Fibroblast of the aortic adventitia (primary cell): ENCODE measurements at places on chromosomes 11 and 22. TPM values are rescaled to one million over a fixed set of nuclear protein-coding genes. Genes with fewer than 3 reads are reported as not detected.

DNA sequence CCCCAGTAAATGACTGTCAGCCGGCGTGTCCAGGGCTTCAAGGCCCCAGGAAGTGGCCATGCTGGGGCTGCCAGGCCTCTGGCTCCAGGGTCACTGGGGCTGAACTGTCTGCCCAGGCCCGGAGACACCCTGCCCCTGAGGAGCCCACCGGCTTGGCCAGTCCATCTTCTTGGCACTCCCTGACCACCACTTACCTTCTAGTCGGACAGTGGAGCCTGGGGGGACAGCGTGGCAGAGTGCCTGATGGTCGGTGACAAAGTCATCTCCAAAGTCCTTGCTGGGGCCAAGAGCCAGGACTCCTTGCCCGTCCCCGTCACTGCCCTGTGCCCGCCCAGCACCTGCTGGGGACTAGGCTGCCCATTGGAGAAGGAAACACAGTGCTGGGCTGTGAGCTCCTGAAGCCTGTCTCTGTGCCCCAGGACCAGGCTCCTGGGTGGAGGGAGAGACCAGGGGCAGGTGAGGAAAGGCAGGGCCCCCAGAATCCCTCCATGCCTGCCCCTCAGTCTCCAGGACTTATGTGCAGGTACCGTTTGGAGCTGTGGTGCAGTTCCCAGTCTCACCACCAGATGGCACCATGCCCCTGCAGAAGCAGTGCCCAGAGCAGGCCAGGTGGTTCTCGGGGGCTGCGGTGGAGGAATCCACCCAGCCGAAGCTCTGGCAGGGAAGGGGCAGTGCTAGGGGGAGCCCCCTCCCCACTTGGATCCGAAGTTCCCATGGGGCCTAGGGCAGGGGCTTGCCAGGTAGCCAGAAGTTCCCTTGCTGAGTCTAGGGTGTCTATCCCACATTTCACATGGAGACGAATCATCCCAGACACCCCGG, 6.0 kb upstream of the CCDC188 start:
- peak; percentile 73 for DNase-seq

GRCh38 chr11:128714881-128715280, 21.0 kb downstream of the FLI1 start:
- peak; percentile 96 for DNase-seq

DNA sequence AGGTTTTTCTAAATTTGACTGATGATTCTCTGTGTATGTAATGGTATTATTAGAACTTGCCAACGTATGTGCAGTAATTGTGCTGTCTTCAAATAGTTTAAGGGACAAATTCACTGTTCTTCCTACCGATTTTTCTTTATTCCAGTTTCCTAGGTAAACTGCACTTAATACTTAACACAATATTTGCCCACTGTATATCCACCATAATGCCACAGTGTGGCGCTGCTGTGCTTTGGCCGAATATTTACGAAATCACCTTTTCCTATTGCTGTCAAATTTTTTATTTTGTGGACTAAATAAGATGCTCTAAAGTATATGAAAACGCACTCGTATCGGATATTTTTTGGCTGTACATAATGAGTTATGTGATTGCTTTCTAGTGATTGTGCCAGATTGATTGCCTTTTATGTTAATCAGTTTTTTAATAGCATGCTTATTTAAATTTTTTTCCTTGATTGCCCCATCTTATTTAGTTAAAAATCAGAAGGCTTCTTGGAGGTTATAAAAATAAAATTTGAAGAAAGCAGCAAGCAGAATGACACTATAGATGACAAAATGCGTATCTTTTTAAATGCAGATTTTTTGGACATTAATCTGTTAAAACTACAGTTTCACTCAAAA, 10.5 kb downstream of the AASDHPPT start:
- DNase-seq, result peak; percentile 78

DNA sequence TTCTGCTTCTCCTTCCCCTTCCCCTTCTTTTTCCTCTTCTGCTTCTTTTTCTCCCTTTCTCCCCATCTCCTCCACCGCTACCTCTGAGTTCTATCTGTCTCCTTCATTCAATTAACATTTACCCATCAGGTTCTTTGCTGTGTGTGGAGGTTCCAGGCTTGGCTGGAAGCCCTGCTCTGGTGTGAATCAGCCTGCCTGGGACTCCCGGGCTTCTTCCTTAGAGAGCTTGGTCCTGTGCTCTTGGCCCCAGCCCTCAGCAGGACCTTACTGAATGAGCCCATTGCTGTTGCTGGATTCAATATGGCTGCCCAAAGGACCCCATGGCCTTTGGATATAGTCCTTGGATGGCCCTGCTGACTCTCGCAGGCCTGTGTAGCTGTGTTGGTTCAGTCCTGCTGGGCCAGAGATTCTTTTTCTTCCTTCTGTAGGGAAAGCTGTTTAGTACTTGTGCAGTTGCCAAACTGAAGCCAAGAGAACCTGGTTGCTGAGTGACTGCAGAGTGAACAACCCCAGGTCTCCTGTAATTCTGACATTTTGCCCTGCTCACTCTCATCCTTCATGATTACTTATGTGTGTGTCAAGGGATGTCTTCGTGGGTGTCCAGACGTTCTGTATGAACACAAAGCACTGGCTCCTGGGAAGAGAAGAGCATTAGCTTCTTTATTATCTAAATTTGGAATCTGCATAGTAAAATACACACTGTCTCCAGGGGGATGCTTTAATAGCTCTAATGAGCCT, 81.0 kb upstream of the ZBED5 start:
- DNase-seq, result no peak

DNA sequence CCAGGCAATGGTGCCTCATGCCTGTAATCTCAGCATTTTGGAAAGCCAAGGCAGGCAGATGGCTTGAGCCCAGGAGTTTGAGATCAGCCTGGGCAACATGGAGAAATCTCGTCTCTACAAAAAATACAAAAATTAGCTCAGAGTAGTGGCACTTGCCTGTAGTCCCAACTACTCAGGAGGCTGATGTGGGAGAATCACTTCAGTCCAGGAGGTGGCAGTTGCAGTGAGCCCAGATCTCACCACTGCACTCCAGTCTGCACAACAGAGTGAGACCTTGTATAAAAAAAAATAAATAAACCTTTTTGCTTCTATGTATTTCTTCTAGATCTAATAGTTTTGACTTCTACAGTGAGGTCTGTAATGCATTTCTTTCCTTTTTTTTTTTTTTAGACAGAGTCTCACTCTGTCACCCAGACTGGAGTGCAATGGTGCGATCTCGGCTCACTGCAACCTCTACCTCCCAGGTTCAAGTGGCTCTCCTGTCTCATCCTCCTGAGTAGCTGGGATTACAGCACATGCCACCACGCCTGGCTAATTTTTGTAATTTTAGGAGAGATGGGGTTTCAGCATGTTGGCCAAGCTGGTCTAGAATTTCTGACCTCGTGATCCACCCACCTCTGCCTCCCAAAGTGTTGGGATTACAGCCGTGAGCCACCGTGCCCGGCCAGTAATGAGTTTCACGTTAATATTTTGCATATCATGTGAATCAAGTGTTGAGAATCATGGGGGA, 18.1 kb upstream of the RDX start:
- DNase-seq, result no peak

DNA sequence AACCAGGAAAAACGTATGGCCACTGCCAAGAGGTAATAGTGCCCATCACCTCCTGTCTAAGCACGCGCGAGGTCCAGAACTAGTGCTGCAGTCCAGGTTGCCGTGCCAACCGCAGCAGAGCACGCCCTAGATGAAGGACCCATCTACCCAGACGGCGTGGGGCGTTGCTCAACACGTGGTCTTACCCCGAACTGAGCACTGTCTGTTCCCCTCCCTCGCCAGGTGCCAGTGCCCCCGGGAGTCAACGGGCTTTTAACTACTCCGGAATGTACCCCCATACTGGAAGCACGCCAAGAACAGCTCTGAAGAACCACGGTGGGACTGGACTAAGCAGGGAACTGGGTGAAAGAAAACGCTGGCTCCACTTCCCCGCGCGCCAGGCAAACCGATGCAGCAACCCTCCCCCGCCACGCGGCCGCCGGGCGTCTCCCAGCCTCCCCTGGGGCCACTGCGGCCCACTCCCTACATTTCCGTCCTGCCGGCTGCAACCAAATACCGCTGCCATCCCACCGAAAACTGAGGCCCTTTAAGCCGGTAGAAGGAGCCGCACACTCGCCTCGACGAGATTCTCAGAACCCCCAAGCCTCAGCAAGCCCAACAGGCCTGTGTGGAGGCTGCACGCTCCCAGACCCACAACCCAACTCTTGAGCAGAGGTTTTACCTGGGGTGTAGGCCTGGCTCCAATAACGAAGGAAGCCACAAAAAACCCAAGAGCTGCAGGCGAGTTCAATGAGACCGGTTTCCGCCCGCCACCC, at the start of gene HSPA8:
TSS of gene HSPA8 (minus strand) at position 734 of the 755 bp plus-strand sequence. CDS start 812 bp downstream, outside the sequence.
- peak; percentile 67 for DNase-seq

DNA sequence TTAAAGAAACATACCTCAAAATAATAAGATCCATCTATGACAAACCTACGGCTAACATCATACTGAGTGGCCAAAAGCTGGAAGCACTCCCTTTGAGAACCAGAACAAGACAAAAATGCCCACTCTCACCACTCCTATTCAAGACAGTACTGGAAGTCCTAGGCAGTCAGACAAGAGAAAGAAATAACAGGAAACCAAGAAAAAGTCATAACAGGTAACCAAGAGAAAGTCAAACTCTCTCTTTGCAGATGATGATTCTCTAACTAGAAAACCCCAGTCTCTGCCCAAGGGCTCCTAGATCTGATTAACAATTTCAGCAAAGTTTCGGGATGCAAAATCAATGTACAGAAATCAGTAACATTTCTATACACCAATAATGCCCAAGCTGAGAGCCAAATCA, 35.6 kb downstream of the TMEM123 start:
- DNase-seq, result no peak

DNA sequence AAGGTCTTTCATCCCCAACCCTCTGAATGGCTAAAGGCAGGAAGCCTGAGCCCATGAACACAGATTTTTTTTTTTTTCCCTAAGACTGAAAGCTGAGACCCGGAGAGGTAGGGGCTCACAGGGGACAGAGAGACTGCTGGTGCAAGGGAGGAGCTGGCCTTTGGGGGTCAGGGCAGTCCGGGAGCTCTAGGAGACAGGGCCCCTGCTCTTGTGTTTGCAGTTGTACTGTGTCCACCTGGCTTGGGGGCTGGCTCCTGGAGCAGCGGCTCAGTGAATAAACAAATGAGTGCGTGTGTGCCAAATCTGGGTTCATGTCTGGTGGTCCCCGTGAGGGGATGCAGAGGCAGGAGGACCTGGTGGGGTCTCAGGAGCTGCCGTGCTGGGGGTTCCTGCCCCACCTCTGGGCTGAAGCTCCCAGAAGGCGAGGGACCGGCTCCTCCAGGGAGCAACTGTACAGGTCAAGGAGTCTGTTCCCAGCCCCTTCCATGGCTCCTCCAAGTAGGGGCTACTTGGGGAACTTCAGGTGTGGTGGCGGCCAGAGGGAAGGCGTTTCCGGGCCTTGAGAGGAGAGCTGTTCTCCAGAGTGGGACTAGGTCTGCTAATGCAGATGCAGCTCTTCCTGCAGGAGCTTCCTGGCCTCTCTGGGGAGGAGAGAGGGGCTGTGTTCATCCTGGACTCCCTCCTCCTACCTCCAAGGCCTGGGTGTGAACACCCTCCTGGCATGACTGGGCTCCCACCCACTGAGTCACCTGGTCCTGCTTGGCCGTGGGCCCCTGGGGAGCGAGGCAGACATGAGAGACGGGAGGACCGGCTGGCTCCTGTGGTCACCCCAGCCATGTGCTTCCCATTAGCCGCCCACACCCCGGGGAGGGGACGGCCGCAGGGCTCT, 57.6 kb downstream of the FBXO7 start:
- peak; percentile 87 for DNase-seq

GRCh38 chr11:2130881-2131352, 8.3 kb downstream of the IGF2 start:
- DNase-seq, result no peak

GRCh38 chr11:119205080-119205479, 1.1 kb upstream of the CBL start:
- DNase-seq, result no peak

DNA sequence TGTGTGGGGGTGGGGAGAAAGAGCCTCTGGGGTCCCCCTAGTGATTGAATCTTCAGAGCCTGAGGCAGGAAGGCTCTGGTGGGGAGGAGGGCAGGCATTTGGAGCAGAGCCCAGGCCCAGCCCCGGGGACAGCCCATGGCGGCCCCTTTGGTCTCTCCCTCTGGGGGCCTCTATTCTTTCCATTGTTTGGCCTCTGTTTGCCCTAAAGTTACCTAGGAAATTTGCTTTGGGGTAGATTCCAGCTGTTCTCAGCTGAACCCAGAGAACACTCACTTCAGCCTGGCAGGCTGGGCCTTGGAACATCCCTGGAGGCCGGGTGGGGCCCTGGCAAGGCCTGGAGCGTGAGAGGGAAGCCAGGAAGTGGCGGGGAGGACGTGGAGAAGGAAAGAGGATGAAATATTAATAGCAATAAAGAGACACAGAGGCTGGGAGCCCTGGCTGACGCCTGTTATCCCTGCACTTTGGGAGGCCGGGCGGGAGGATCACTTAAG, 22.9 kb upstream of the A4GALT start:
- DNase-seq, result peak; percentile 99

DNA sequence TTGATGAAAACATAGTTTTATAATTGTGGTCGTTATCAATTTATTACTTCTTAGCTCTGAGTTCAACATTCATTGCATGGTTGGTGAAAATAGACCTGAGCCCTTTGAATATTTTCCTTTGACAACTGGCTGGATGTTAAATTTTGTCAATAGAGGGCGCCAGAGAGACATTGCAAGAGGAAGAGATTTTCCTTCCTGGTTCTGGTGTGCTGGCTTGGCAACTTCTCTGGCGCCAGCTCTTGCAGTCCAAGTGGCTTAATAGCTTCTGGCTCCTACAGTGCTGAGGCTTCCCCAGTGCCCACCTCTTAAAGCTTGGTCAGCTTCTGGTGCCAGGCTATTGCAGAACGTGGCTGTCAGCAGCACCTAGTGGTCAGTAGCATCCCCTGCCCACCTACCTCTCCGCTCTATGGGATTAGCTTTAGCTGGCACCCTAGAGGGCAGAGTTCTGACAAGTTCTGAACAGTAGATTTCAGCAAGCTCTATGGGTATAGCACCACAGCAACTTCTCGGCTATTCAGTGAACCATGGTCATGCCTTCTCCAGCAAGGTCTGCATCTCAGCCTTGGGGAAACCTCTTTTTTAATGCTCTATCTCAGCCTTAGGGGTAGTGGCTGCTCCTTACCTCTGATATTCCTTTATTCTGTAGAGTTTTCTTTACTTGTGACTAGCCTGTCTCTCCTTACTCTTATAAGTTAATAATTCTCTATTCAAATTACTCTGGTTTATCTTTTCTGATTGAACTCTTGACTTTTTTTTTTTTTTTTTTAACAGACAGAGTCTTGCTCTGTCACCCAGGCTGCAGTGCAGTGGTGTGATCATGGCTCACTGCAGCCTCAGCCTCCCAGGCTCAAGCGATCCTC, 59.4 kb downstream of the ACER3 start:
- peak; percentile 93 for DNase-seq

The ACRV1 gene
- not detected in 2 replicates for total RNA-seq

The SLC25A45 gene
- total RNA-seq, result 0.41 and 5.8 TPM in 2 replicates

The GDPD4 gene
- total RNA-seq, result not detected in 2 replicates

The WBP2NL gene
- total RNA-seq, result 0.18 and 1.6 TPM in 2 replicates

The CWF19L2 gene
- total RNA-seq, result 15.1 and 41.3 TPM in 2 replicates

The PIWIL4 gene
- 2.7 and 5.6 TPM in 2 replicates for total RNA-seq

The SYCE3 gene
- not detected in 2 replicates for total RNA-seq

The OR5A1 gene
- not detected in 2 replicates for total RNA-seq

The CHRNA10 gene
- total RNA-seq, result 0.57 and 1.1 TPM in 2 replicates

The SYT8 gene
- 0.82 TPM in 1 of 2 replicates, not detected in the other for total RNA-seq
